ENCODE measurements at places on chromosomes 11 and 22. TPM values are rescaled to one million over a fixed set of nuclear protein-coding genes. Genes with fewer than 3 reads are reported as not detected.

- DNase-seq: no peak
Observed at GRCh38 chr11:68932358-68932757, 28.7 kb downstream of the IGHMBP2 start.

DNA sequence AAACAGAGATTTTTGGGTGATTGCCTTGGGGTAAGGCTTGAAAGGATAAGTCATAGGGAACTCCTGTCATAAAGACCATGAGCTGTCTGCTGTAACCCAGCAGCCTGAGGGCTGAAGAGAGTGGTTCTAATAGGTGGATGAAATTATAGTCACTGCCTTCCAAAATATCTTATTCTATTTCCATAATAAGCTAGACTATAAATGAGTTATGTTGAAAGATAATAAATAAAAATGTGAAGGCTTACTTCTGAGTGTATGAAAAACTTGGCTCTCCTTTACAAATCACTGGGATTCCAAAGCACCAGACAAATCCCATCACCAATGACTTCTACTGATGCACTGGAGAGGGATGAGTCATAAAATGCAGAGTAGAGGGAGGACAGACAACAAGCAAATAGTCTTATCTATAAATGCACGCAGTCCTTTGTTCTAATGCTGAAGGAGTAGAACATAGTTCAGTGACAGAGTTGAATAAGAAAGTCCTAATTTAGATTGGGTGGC, 775.0 kb upstream of the LRRC4C start:
- peak; percentile 65 for DNase-seq

DNA sequence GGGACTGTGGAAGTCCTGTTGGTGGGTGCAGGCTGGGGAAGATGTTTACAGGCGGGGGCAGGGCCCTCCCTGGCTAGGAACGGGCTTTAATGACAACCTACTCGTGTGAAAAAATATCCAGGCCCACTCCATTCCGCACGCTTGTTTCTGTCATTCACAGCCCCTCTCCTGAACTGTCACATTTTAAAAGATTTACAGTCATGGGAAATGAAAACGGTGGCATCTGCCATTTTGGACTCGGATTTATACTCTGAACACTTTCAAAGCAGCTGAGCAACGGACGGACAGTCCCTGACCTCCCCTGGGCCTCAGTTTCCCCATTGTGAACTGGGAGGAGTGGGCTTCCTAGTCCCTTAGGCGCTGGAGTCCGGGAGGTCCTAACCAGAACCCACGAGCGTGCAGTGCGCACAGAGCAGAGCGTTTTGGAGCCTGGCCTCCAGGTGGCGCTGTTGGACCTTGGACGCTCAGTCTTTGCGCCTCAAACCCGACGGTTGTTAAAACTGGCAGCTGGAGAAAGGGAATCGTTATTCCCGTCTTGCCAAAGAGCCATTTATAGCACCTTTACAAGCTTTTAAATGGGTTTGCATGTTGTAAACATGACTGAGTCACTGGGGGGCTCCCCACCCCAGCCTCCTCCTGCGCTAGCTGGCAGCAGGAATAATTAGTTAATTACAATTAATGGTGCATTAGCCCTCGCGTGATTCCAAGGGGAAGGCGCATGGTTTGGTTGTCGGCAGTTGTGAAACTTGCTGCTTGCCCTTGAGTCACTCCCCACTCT, 75.3 kb downstream of the FBLN1 start:
- DNase-seq: peak; percentile 72

GRCh38 chr11:10503777-10504480, 37.1 kb downstream of the RNF141 start:
- no peak for DNase-seq

DNA sequence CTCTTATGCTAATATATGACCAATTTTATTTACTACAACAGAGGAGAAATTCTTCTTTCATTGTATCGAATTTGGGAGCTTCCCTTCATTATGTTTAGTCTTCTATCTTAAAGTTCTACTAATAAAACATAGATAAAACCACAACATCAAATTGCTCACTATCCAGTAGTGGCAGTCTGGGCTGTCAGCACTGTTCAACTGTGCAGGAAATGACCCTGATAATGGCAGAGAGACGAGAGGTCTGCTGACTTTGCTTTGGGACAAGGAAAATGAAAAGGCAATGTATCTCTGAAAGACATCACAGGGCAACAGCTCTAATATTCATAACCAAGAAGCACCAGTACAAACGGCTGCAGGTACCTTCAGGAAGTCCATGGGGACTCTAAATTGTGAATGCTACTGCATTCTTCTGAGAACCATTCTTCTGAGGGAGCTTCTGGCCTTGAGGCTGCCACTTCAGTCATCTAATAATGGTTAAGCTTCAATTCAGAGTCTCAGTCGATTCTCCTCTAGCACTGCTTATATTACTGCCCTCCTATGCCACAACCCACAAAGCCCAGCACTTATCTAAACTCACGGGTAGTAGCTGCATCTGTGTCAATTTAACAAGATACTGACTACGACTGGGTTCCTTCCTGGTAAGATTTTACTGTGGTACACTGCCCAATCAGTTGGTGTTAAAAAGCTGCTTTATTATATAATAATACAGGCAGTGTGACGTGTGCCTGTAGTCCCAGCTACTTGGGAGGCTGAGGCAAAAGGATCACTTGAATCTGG, 44.2 kb downstream of the CKAP5 start:
- DNase-seq: no peak

DNA sequence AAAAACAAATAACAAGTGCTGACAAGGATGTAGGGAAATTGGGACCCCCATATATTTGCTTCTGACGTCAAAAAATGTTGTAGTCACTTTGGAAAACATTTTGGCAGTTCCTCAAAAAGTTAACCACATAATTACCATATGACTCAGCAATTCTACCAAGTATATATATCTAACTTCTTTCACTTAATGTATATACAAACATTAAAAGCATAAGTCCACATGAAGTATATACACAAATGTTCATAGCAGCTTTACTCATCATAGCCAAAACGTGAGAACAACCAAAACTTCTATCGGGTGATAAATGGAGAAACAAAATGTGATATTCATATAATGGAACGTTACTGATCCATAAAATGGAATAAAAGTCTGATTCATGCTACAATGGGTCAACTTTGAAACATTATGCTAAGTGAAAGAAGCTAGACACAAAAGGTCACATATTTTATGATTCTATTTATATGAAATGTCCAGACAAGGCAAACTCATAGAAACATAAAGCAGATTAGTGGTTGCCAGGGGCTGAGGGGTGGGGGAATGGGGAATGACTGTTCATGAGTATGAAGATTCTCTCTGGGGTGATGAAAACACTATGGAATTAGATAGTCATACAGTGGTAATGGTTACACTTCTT, 48.7 kb upstream of the TEAD1 start:
- peak; percentile 76 for DNase-seq

Gene UPK3A
- total RNA-seq: not detected

DNA sequence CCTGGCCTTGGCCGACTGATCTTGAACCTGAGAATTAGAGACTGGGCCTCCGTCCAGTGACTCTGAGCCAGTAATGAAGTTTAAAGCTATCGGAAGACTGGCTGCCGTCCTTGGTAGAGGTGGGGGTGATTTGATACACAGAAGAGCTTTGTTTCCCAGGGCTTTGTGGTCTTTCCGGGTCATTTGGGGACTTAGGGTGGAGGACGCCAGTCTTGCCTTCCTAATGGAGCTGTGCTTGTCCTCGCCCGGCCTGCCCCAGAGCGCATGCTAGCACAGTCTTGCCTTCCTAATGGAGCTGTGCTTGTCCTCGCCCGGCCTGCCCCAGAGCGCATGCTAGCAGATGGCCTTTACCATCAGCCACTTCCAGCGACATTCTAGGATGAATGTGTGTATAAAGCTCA, 65.8 kb downstream of the ST3GAL4 start:
- DNase-seq: no peak

DNA sequence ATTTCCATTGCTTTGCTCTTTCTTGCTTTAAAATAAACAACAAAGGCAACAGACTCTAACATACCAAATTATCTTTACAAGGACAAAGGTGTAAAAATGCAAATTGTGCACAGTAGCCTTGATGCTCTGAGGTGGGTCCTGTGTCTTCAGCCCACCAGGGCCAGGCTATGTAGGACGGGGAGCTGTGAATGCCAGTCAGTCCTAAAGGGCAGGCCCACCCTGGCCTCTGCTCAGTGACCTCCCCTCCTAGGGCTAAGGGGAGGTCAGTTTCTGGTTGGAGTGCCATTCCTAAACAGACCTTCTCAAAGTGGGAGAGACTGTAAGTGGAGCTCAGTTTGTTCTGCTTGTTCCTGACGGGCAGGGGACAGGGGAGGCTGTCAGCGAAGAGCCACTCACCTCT, 78.0 kb upstream of the SUSD2 start:
- no peak for DNase-seq

Gene CRYAB
- 1.7 TPM for total RNA-seq

DNA sequence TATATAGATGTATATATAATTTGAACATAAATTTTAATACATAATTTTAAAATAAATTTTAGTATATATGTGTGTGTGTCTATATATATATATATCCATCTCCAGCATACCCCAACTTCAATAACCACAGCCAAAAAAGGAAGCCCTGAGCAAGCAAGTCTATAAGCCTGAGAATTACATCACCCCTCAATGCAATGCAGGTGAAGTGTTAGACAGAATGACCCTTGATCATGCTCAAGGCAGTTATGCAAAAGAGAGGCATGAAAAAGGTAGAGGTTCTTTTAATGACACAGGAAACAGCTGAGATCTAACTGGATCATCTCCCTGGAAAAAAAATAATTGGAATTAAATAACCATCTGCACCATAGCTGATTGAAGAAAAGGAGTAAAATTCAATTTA, 557.9 kb upstream of the ANO5 start:
- no peak for DNase-seq

- DNase-seq: no peak
Observed at GRCh38 chr11:40405614-40406013, 1053.8 kb downstream of the LRRC4C start.

DNA sequence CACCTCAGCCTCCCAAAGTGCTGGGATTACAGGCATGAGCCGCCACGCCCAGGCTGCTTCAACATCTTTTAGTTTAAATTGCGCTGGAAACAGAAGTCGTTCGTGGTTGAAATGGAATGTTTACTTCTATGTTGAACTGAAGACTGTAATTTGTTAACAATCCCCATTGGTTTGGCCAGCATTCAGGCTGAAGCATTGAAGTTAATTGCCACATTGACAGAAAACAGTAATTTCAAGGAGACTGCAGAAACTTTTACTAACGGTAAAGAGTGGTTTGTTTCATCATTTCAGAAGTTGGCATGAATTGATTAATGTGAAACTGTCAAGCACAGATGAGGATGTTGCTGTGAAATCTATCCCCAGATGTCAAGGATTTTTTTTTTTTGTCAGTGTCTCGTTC, 14.2 kb downstream of the AP5B1 start:
- peak; percentile 94 for DNase-seq

GRCh38 chr11:4665424-4665823, 21.6 kb downstream of the OR51E1 start:
- DNase-seq: no peak

DNA sequence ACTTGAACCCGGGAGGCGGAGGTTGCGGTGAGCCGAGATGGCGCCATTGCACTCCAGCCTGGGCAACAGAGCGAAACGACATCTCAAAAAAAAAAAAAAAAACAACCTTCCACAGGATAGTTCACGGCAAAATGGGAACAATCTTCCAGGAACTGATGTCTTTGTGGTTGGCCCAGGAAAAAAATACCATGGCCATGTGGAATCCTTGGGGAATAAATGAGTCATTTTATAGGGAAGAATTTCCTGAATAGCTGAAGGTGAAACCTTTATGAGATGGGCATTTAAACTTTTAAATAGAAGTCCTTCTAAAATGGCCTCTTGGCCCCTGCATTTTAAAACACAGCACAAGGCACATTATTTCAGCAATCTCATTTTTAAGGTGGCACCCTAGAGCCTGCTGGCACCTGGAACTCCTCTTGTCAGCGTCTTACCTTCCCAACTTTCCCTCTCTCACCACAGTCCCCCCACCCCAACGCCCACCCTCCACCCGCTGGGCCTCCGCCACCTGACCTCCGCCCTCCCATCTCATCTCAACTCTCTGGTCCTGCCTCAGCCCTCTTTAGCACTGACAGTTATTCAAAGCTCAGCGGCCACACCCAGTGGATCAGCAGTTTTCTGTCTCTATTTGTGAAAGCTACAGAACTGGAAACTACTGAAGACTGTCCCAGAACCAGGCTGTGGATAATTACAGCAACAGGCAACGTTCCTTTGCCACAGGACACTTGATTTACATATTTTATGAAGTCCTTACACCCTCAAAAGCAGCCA, 43.1 kb downstream of the SCGB1A1 start:
- DNase-seq: peak; percentile 86

GRCh38 chr11:134538742-134539141, 126.7 kb upstream of the B3GAT1 start:
- no peak for DNase-seq

DNA sequence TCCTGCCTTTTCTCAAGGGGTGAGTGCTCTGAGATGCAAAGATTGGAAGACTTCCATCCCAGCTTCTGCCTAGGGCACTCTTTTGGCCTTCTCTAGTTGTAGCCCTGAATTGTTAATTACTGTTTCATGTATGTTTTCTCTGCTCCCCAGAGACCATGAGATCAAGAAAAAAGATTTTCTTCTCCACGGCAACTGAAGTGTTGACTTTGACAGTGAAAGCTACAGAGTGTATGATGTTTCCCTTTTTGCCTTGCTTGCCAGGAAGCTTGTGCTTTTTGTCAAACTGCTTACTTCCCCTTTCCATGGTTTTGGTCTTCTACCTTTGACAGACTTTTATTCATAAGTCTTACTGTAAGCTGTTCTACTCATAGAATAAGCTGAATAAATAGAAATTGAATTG, 23.3 kb upstream of the EIF3D start:
- no peak for DNase-seq

Gene PIH1D2
- total RNA-seq: 1.9 TPM

Gene LRRC74B
- total RNA-seq: not detected

Data from M059J (cell line).